Tibial nerve (tissue), 4 donors: ENCODE measurements at places on chromosomes 12 and 14. TPM values are rescaled to one million over a fixed set of nuclear protein-coding genes. Genes with fewer than 3 reads are reported as not detected.

GRCh38 chr14:21070610-21071224 is 613 bp downstream of the ARHGEF40 start:
- H3K36me3 ChIP-seq, result peaks cover 20% of the 10 kb centered on the region
- peak overlapping the region; percentile 97 for H3K27ac ChIP-seq
- no peak for DNase-seq
- H3K27me3 ChIP-seq, result no peaks in the 10 kb centered on the region
- H3K4me3 ChIP-seq, result peak overlapping the region; percentile 88

Gene NEDD1
- 26.2 TPM for total RNA-seq

GRCh38 chr12:5269846-5270245 is 162.1 kb upstream of the NTF3 start:
- H3K36me3 ChIP-seq, result no peaks in the 10 kb centered on the region
- no peak overlapping the region for H3K4me3 ChIP-seq
- no peak overlapping the region for H3K27ac ChIP-seq
- no peaks in the 10 kb centered on the region for H3K4me1 ChIP-seq

GRCh38 chr12:22653075-22653474 is 28.1 kb downstream of the ETNK1 start:
- DNase-seq, result no peak
- no peak overlapping the region for H3K4me3 ChIP-seq
- no peak overlapping the region for H3K27ac ChIP-seq
- H3K27me3 ChIP-seq, result no peaks in the 10 kb centered on the region
- no peaks in the 10 kb centered on the region for H3K4me1 ChIP-seq

Gene SLC38A6
- total RNA-seq, result 30.6 TPM

- H3K36me3 ChIP-seq, result no peaks in the 10 kb centered on the region
- no peak for DNase-seq
- no peaks in the 10 kb centered on the region for H3K27me3 ChIP-seq
- H3K4me1 ChIP-seq, result no peaks in the 10 kb centered on the region
Observed at GRCh38 chr14:43141636-43142191, 1365.4 kb downstream of the FSCB start.

Gene SOAT2
- 0.66 TPM for total RNA-seq

Gene RNF212B
- total RNA-seq, result not detected

DNA sequence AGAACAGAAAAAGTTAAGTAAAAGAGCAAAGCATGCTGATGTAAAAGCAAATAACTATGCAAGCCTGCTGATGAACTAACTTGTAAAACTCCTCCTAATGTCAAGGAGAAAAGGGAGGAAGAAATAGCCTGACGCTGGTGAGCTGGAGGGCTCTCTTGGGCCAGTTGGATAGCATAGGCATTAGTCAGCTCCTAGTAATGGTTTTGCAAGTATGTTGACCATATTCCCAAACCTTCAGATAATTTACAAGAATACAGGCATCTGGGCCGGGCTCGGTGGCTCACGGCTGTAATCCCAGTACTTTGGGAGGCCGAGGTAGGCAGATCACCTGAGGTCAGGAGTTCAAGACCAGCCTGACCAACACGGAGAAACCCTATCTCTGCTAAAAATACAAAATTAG is 871.4 kb downstream of the C12orf50 start:
- no peak overlapping the region for H3K27ac ChIP-seq
- no peak for DNase-seq
- H3K4me3 ChIP-seq, result no peak overlapping the region
- no peaks in the 10 kb centered on the region for H3K27me3 ChIP-seq
- H3K36me3 ChIP-seq, result no peaks in the 10 kb centered on the region

GRCh38 chr12:87901457-87901856 is 127.7 kb downstream of the C12orf50 start:
- no peak for DNase-seq
- H3K4me3 ChIP-seq, result no peak overlapping the region
- H3K27ac ChIP-seq, result no peak overlapping the region
- H3K4me1 ChIP-seq, result no peaks in the 10 kb centered on the region
- no peaks in the 10 kb centered on the region for H3K36me3 ChIP-seq

- H3K36me3 ChIP-seq, result no peaks in the 10 kb centered on the region
- peak; percentile 43 for DNase-seq
- H3K4me1 ChIP-seq, result peaks cover 6% of the 10 kb centered on the region
- H3K27ac ChIP-seq, result no peak overlapping the region
Observed at GRCh38 chr12:117580718-117581062, 219.3 kb upstream of the NOS1 start.
